ENCODE measurements at places on chromosomes 2 and 18. TPM values are rescaled to one million over a fixed set of nuclear protein-coding genes. Genes with fewer than 3 reads are reported as not detected.

GRCh38 chr2:68828887-68829708 is 42.1 kb downstream of the BMP10 start:
- peak; percentile 77 for DNase-seq

The TMEM247 gene
- not detected for total RNA-seq

DNA sequence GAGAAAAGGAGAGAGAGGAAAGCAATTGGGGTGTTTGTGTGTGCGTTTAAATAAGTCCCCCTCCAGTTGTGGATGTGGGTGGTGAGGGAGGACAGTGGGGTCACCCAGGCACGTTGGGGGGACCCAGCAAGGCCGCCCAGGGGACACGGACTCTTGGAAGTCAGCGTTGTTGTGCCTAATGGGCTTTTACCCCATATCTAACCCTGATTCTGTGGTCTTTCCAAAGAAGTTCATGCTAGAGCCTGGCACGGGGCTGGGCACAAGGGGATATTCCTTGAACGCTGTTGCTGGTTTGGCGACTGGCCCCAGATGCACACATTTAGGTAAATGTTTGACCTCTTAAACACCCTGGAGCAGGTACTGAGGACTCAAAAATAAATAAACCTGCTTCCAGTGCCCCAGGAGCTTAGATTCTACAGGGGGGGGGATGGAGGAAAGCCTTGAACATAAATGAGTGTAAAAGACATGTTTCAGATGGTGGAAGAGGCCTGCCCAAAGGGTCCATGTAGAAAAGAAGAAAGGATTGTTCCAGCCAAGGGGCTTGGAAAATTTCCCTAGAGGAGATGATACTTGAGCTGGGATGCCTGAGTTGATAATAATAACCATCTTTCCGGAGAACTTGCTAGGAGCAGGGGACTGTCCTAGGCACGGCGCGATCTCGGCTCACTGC is 97.7 kb upstream of the SIX3 start:
- DNase-seq, result no peak

DNA sequence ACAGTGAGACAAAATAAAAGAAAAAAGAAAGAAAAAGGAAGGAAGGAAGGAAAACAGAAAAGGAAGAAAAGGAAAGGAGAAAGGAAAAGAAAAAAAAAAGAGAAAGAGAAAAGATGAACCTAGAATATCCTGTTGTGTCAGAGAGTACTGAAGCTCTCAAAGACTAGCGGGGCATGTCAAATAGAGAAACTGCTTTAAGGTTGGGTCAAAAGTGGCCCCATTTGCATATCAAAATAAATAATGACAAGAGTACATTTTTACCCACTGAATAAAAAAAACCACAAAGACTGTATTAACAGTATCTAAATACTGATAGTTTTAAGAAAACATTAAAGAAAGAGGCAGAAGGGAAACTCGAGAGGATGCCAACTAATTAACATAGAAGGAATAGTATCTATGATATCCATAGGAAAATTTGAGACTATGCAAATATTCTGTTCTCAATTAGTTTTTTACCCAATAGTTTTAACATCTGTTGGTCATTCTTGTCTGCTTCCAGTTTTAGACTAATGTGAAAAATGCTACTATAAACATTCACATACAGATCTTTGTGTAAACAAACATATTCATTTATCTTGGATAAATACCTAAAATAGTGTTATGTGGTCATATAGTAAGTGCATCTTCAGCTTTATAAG is 53.2 kb downstream of the SFXN5 start:
- no peak for DNase-seq

DNA sequence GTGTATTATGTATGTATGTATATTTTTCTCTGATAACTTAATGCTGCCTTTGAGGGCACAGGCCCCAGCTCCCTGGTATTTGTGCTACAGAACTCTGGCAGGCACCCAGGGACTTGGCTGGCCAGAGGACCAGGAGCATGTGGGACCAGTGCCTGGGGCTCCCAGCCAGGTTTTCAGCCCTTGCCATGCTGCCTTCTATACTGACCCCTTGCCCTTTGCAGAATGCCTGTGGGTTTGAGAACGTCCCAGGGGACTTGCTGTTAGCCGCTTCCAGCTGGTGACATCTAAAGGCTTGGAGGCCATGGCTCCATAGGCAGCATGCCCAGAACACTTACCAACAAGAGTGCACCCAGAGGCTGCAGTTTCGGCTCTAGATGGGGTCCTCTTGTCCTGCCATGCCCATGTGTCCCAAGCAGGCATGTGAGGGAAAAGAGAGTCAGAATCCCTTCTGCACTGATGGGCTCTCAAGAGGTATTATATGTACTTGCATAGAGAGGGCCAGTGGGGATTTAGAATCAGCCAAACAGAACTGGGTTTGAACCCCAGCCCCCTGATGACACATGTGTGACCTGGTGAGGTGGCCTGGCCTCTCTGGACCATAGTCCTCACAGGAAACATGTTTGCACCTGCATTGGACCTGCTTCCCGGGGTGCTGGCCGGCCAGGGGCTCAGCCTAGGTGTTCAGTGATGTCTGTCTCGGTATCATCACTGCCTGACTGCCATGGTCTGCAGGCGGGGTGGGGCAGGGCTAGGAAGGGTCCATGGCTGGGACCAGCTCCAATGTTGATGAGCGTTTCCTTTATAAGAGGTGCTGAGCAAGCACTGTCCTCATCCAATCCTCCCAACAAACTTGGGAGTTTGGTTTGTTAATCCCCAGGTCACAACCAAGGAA is 119.2 kb upstream of the FHL2 start:
- DNase-seq, result no peak

DNA sequence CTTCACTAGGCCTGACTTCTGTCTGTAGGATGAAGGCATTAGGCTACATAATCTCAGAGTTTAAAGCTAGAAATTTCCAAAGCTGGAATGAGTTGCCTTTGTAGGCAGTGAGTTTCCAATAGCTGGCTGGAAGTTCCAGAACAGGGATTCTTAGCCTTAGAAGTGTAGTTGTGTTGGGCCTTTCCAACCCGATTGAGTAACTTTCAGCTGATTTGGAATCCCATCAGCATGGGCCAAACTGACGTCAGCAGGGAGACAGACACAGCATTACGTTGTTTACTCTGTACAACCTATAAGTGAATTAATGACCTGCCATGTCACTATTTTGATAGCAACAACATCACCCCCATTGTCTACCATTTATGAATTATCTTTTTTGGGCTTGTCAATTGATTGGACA is 56.9 kb downstream of the SETBP1 start:
- DNase-seq, result no peak

DNA sequence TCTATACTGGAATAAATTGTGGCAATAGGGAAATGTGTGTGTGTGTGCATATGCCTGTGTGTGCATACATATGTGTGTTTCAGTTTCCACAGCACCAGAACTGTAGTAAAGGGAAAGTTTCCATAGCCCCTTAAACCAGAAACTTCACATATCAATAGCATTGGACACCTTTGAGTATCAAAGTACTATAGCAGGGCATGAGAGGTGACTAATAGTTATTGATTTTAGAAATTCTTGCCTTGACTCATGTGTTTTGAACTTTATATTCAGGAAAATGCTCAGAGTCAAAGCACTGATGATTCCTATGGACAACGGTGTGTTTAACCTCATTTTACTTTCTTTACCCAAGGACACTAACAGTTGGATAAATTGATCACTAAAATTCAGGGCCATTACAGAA is 50.0 kb downstream of the SLC9A2 start:
- DNase-seq, result no peak

The KCNJ13 gene
- 1.1 TPM for total RNA-seq

The SPEG gene
- 14.2 TPM for total RNA-seq

DNA sequence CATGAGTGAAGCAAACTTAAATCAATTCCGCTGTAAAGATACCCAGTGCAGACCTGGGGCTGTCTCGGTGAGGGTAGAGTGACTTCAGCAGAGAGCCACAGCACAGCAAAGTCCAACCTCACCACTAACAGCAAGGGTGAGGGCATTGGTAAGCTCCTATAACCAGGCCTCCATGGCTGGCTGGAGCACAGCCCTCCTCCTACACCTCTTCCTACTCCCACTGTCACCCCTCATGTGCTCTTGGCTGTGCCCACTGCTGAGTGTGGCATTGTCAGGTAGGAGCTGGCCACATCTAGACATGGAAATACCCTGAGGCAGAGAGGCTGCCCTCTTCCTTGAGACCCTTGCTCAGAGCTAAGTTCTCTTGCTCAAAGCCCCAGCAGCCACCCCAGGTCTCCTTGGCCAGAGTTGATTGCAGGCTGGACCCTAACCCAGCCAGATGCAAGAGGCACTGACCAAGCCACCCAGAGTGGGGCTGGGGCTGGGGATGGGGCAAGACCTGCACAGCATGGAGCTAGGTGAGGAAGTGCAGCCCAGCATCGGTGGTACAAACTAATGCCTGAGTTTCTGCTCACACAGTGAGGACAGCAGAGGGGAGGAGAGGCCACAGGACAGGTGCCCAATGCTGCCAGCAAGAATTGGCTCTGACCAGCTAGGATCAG is 77.6 kb upstream of the RAB6C start:
- DNase-seq, result no peak

- DNase-seq, result no peak
Observed at GRCh38 chr2:239212929-239213642, 187.7 kb downstream of the HDAC4 start.

DNA sequence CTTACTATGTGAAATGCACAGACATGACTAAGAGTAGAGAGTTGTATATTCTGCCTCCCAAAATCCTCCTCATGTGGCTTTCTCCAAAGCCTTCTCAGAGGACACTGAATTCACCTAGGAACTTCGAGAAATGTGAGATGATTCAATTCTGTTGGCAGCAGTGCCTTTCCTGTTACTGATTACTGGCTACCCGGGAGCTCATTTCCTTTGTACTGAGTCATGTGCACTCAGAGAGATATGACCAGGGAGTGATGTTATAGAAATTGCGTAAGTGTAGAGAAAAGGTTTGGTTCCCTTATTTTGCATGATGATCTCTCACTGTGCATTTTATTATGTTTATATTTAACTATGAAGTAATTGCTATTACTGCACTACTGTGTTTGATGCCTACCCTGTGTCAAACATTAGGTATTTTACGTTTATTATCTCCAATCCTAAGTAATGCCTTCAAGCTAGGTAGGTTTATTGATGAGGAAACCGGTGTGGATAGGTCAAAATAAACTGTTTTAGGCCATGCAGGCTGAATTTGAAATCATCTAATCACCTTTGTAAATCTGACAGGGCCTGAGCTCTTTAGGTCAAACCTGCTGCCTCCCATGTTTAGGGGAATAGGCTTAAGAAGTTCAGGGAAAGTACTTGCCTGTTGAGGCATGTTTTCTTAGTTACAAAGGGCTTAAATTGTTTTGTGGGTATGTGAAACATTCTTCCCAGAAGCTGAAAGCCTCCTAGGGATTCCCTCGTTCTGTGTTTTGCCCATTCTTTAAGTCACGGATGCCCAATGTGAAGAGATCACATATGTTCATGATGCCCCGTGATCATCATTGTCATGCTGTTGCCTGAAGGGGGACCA is 86.8 kb downstream of the FMNL2 start:
- DNase-seq, result peak; percentile 36

DNA sequence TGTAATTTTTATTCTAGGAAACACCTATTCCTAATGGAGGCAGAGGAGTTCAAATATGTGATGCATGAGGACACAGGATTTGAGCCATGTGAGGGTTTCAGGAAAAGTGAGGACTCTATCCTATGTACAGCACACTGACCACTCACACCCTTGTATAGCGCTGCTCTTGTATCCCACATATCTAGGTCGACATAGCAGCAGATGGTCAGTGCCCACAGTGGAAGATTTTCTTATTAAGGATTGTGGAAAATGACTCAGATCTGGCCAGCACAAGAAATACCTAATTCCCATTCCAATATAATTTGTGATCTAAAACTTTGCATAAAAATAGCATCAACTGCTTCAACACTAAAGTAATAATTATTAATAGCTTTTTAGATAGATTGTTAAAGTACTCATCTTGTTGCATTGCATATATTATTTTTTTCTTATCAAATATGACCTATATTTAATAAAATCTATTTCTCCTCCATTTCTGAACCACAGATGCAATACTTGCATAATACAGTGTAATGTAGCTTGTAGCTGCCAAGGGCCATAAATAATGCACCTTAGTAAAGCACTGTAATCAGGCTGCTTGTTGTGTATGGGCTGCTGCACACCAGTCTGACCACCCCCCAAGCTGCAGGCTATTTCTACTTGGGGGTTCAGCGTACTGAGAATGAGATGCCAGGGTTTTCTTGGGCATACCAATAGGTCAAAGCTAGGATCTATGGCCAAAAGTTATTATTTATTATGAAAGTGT is 442.2 kb upstream of the CWC22 start:
- no peak for DNase-seq

- DNase-seq, result no peak
Observed at GRCh38 chr18:63254716-63255399, 64.7 kb downstream of the BCL2 start.

DNA sequence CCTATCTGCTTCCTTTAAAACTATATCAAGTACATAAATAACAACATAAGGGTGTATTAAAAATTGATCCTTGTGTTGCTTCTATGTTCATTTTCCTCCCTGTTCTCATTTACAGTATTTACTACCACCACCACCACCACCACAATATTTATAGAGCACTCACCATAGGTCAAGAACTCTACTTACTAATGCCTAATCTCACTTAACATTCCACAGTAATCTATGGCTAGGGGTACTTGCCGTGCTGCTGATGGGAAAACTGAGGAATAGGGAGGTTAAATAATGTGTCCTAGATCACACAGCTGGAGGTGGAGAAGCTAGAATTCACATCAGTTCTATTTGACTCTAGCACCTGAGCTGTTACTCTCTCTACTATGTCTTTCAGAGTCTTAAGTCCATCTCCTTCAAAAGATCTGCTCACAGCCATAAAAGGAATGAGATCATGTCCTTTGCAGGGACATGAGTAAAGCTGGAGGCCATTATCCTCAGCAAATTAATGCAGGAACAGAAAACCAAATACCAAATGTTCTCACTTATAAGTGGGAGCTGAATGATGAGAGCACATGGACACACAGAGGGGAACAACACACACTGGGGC is 54.1 kb upstream of the ZNF385B start:
- no peak for DNase-seq

The LRP1B gene
- 71.4 TPM for total RNA-seq

The BOLL gene
- total RNA-seq, result not detected

The ZNF638 gene
- total RNA-seq, result 399 TPM

The INHBB gene
- total RNA-seq, result 5.0 TPM

GRCh38 chr2:43083710-43084698 is 142.4 kb downstream of the ZFP36L2 start:
- DNase-seq, result peak; percentile 26
